ENCODE measurements at places on chromosomes 6 and 20. TPM values are rescaled to one million over a fixed set of nuclear protein-coding genes. Genes with fewer than 3 reads are reported as not detected.

NKX2-4 gene
- total RNA-seq = not detected

GRIK2 gene
- 0.09 TPM for total RNA-seq

HLA-DRB1 gene
- not detected for total RNA-seq

MATN4 gene
- under 0.01 TPM for total RNA-seq

ENPP1 gene
- total RNA-seq = 0.43 TPM
